ENCODE measurements at places on chromosomes 6 and 20.

- DNase-seq = no peak
Observed at GRCh38 chr6:93972791-93973190, 553.4 kb upstream of the EPHA7 start.

GRCh38 chr6:85461798-85462170, 11.9 kb downstream of the NT5E start:
- DNase-seq = no peak

GRCh38 chr6:48658915-48659314, 547.9 kb upstream of the PTCHD4 start:
- no peak for DNase-seq

DNA sequence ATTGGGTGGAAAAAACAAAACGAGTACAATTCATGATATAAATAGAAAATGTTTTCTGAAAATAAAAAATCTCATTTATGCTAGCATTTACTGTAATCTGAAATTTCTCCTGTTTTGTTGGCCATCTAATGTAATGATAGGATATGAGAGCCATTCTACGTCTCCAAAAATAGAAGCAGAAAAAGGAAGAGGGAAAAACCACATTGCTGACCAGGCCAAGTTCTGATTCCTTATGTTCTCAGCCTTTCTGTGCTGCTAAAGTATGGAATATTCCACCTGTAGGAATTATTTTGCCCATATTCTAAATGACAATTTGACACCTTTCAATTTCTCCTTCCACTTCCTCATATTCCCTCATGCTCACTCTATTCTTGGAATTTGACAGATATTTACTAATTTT, 110.2 kb downstream of the TBXT start:
- no peak for DNase-seq

- DNase-seq = peak; percentile 79
Observed at GRCh38 chr6:1554476-1555310, 55.0 kb upstream of the FOXC1 start.

DNA sequence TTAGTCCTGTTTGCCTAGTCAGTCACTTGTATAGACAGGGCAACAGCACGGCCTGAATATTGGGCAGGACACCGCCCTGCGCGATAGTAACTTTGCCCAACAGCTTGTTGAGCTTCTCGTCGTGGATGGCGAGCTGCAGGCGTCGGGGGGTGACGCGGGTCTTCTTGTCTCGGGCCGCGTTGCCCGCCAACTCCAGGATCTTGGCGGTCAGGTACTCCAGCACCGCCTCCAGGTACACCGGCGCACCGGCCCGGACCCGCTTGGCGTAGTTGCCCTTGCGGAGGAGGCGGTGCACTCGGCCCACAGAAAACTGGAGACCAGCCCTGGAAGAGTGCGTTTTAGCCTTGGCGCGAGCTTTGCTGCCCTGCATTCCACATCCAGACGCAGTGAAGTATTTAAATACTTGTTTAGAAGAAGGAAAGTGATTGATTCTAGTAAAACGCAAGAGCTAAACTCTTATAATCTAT, 92.8 kb upstream of the BTN3A2 start:
- DNase-seq = peak; percentile 75

DNA sequence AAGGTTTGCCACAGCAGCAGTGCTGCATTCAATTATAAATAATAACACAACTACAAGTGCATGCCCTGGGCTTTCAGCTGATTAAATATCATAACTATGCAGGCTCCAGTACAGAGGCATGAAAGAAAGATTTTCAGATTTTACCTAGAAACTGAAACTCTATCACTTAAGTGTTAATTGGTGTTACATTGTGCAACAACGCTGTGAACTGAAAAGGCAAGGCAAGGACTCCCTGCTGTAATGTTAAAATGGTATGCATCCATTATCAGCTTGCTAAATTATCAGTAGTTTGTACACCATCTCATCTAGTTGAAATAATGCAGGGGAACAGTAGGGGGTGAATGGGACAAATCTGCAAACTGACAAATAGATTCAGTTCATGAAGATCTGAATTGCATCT, 976.7 kb upstream of the MANEA start:
- no peak for DNase-seq
